Astrocyte (in vitro differentiated cells and primary cell): ENCODE measurements at places on chromosomes 16 and 17. TPM values are rescaled to one million over a fixed set of nuclear protein-coding genes. Genes with fewer than 3 reads are reported as not detected.

SIRT7 gene
- total RNA-seq: 26.5 and 30.2 TPM in 2 replicates

TP53TG3E gene
- total RNA-seq: not detected in 2 replicates

SLC16A5 gene
- total RNA-seq: 7.1 and 10.6 TPM in 2 replicates

- DNase-seq: peak; percentile 100
These were observed 270.1 kb downstream of the PHKB start for GRCh38 chr16:47731252-47731651.

DNA sequence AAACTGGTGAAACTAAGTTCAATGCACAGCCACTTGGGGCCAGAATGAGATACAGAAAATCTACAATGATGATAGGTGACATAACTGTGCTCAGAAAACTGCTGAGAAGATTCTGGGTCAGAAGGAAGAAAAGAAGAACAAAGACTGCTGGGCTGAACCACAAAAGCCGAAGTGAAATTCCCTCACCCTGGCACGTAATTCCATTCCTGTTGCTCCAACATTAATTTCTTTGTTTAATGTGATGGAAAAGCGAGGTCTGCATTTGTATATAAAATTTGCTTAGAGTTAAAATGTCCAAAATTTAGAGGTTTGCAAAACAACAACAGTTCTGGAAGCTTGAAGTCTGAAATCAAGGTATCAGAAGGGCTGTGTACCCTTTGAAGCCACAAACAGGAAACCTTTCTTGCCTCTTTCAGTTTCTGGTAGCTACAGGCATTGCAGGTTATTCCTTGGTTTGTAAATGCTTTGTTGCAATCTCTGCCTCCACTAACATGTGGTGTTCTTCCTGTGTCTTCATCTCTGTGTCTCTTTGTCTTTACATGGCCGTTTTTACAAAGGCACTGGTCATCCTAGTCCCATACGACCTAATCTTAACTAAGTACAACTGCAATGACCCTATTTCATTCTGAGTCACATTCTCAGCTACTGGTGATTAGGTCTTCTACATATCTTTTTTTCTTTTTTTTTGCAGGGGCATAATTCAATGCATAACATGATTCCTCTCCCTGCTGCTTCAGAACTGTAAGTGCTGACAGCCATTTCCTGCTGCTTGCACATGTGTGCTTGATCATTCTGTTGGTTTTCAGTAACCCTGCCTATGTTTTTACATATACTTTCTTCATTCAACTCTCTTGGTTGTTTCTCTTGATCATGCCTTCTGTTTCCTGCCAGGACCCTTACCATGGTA, 603.0 kb upstream of the CDH8 start:
- no peak for DNase-seq

DNA sequence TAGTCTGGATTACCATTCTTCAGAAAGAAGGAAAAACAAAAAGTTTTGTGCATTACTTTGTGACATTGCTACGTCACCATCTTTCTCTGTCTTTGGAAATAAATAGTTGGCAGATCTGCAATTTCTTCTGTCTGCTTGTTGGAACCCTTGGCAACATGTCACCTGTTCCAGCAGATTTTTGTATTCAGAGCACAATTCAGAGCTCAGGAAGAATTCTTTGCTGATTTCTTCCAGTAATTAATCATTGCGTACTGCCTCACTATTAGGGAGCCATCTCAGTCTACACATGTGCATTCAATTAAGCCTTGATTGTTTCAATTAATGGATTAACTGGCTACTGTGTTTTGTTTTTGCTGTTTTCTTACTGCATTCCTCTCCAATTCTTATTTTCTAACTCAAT, 467.2 kb downstream of the CDH8 start:
- DNase-seq: no peak
